SJCRH30 (cell line): ENCODE measurements at places on chromosomes 6 and 20.
A peak's percentile ranks its signal among the peaks of the same experiment; 100 is the strongest.

- no peak for DNase-seq
These were observed 246.7 kb downstream of the TFAP2C start for GRCh38 chr20:56875803-56876202.

GRCh38 chr6:122651604-122652003, 41.4 kb downstream of the PKIB start:
- DNase-seq, result no peak

DNA sequence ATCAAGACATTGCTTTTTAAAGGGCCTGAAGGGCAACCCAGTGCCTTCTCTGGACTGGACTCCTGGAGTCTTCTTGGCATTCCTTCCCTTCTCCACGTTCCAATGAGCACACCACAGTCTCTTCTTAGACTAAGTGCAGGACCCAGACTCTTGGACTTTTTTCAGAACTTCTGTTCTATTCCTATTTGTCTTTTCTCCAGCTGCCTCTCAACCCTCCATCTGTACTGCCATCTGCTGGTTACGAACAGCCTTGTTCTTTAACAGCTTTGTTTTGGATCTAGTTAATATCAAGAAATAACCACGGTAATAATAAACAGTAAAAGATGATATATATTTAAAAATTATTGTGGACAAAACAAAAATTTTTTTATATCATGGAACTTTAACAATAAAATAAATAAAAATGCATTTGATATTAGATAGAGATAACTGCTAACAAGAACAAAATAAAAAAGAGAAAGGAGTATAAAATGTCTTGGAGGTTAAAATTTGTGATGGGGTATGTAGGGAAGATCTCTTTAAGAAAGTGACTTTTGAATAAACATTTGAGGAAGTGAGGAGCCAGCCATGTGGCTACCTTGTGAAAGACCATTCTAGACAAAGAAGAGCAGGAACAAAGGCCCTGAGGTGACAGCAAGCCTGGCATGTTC, 105.1 kb upstream of the HCRTR2 start:
- DNase-seq, result peak; percentile 4

- DNase-seq, result no peak
These were observed 441.9 kb upstream of the PTCHD4 start for GRCh38 chr6:48552905-48553304.

DNA sequence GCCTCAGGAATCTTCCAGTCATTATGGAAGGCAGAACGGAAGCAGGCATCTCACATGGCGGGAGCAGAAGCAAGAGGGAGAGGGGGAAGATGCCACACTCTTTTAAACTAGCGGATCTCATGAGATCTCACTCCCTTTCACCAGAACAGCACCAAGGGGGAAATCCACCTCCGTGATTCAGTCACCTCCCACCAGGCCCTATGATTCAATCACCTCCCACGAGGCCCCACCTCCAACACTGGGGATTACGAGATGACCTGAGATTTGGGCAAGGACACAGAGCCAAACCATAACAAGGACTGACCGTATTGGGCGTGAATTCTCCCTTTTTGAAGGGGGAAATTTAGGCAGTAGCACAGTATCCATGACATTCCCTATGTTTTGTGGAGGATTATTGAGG, 88.8 kb downstream of the TMEM170B start:
- DNase-seq, result no peak

DNA sequence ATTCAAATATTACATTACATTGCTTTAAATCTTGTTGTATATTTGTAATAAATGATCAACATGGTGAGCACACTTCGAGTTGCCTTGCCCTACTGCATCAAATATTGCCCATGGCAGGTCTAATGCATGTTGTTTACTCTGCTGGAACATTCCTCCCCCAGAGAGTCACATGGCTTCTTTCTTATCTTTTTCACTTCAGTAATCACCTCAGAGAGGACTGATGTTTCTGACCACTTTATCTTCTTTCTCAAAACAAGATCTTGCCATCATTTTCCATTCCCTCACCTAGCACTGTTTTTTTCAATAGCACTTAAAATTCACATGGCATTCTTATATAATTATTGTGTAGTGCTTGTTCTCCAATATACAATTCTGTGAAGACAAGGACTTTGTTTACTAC, 243.5 kb upstream of the THEMIS start:
- no peak for DNase-seq

DNA sequence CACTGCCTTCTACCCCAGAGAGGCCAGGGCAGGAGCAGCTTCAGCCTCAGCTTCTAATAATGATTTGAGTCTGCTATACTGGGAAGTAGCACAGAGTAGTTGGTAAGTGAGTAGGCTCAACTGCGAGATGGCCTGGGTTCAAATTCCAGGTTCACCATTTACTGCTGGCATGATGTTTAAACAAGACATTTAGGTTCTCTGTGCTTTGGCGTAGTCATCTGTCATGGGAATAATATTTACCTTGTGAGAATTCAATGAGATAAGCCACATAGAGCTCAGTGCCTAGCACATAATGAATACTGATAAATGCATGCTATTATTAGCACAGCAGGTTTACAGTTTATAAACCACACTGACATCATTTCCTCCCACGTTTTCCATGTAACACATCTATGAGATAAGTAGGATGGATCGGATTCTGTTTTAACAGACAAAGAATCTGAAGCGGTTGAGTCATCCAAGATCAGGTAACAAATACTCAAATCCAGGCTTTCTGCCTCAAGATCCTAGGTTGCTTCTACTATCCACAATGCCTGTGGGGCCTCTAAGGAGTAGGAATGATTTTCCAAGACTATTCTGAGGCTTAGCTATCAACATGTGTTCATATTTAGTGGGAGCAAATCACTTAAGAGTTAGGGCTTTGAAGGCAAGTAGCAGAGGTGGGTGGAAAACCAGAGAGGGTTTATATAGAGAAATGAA, 72.9 kb upstream of the DTNBP1 start:
- DNase-seq, result no peak

- DNase-seq, result no peak
These were observed 12.9 kb upstream of the PRSS16 start for GRCh38 chr6:27234576-27234975.

GRCh38 chr6:44444853-44445252, 57.3 kb downstream of the CDC5L start:
- no peak for DNase-seq

GRCh38 chr20:5172167-5172601, 45.4 kb downstream of the CDS2 start:
- no peak for DNase-seq

DNA sequence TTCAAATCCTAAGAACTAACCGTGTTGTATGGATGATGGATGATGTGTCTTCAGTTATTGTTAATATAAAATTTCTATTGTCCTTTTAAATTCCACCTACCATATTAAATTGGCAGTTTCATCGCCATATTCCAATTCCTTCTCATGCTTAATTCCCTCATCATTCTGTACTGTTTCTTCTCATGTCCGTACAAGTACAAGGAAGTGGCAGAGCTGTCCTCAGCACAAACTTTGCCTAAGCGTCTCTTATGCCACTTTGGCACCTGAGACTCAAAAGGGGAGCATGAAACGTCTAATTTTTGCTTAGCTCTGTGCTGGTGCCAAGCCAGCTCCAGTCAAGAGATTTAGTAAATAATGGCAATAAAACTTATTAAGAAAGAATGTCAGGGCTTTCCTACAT, 158.2 kb upstream of the LAMA2 start:
- DNase-seq, result no peak

DNA sequence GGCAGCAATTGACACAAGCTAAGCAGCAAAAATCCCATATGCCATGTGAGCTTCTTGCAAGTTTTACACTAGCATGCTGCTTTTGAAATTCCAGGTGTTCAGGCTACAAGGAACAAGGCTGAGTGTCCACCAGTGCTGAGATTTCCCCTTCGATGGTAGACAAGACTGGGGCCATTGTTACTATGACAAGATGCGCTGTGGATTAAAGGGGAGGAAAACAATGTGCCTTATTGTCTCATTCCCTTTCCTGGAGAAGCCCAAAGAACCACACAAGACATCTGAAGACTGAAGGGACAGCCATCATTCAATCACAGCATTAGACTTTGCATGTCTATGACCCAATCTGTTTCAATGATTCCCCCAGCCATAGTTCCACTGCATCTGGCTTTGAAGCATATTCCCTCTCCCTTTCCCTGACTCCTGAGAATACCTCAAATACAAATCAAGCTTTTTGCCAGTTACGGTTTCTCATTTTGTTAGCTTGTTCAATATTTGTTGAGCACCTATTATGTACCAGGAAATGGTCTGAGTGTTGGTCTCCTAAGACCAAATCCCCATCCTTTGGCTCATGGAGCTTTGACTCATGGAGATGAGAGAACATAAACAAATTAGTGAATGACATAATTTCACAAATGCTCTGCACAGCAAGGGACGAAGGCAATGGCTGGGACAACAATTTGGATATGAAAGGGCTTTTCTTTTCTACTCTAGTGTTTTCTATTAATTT, 23.4 kb upstream of the SCGN start:
- no peak for DNase-seq

DNA sequence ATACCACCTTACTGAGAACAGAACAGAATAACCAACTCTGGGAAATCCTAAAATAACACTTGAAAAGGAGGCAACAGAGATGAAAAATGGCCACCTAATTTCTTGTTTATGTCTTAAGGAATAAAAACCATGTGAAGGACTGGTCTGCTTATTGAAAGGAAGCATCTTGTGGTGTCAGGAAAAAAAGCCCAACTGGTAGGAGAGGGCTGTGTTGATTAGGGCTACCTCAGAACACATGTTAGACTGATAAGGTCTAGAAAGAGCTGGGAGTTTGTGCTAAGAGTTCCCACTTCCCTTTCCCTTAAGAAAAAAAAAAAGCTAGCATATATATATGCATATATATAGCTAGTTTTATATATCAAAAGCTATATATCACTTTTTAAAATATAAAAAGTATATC, 425.3 kb upstream of the BTBD3 start:
- DNase-seq, result no peak

DNA sequence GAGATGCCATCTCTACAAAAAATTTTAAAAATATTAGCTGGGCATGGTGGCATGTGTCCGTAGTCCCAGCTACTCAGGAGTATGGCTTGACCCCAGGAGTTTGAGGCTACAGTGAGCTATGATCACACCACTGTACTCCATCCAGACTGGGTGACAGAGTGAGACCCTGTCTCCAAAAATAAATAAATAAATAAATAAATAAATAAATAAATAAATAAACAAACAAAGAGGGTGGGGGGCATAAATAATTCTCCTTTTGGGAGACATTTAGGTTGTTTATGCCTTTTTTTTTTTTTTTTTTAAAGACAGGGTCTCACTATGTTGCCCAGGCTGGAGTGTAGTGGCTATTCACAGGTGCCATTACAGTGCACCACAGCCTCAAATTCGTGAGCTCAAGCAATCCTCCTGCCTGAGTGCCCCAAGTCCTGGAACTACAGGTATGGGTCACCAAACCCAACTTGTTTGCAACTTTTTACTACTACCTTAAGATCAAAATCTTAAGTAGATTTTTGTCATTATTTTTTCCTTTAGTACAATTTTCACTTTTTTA, 29.5 kb downstream of the FASTKD5 start:
- no peak for DNase-seq

- DNase-seq, result no peak
These were observed 133.1 kb downstream of the MOXD1 start for GRCh38 chr6:132268209-132268608.

GRCh38 chr6:53290537-53291510, 57.9 kb downstream of the ELOVL5 start:
- no peak for DNase-seq

- no peak for DNase-seq
These were observed 51.1 kb downstream of the FAM83B start for GRCh38 chr6:54897462-54898189.

GRCh38 chr6:11113038-11113437, 1.5 kb upstream of the ERVFRD-1 start:
- DNase-seq, result no peak

- DNase-seq, result peak; percentile 43
These were observed at the start of gene ADGRG6 for GRCh38 chr6:142301651-142302391. Gene ADGRG6, plus strand, starts transcription at chr6:142302007. Its CDS starts 323 bp downstream, at chr6:142302330.

DNA sequence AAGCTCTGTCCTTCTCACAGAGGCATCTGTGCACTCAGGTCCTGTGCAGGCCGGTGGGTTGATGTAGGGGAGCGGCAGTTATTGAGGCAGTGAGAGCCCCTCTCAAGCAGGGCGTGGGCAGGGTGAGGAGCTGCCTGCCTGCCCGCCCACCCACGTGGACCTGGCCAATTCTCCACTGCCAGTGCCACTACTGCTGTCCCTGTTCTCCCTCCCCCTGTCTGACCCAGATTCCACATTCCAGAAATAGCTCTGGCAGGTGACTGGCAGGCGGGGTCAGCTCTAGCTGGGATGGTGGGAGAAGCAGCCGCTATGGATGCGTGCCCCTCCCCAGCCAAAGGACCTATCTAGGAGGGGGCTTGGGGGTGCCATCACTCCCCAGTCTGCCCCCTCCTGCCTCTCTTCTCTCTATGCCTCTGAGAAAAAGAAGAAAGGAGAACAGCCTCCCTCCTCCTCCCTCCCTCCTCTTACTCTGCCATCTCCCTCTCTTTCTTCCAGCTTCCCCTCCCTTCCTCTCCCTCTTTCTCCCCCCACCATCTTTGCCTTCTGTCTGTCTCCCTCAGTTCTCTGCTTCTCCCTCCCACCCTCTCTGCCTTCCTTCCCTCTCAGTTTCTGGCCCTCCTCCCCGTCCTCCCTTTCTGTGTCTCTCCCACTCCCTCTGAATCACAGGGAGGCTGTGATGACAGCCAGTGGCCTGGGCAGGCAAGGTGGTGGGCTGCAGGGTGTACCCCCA, 86.5 kb upstream of the MYL9 start:
- DNase-seq, result peak; percentile 64

DNA sequence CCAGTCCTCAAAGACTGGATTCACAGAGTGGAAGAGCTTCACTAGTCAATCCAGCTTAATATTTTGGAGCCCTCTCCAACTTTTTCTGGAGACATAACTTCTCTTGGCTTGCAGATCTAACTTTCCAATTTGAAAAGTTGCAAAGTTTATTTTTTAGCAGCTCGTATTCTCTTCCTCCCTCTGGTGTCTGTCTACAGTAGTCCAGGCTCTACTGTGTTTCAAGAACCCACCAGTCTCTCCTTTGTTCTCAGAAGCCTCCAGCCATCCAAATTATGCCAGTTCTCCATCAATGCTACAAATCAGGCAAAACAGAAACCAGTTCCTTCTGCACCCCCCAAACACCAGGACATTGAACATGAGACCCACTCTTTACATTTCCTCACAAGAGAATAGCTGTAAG, 376.1 kb upstream of the OPRM1 start:
- no peak for DNase-seq

- peak; percentile 49 for DNase-seq
These were observed 181.4 kb downstream of the PHF3 start for GRCh38 chr6:63816982-63817436.

- DNase-seq, result no peak
These were observed 114.2 kb downstream of the COL12A1 start for GRCh38 chr6:75091467-75092190.
